Stimulated activated CD8-positive, alpha-beta memory T cell treated with anti-CD3 and anti-CD28 coated beads, Interleukin-2, amount 100 ng/mL, for 1 hour (primary cell): ENCODE measurements at places on chromosomes 12 and 14.

GRCh38 chr12:4379405-4379804 is at the start of gene FGF23:
TSS of gene FGF23 (minus strand) at chr12:4379712. CDS start at chr12:4379582, 130 bp downstream.
- no peak for DNase-seq

DNA sequence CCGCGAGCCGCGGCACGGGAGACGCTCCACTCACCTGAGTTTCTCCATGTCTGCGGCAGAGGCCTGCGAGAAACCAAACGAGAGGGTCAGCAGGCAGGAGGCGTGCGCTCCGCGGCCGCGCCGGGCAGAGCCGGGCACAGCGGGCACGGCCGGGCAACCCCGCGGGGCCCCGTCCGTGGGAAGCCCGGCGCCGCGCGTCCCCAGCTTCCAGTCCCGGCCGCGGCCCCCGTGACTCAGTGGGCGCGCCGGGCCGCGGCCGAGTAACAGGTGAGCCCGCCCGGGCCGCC is 19.4 kb downstream of the BEGAIN start:
- DNase-seq = no peak

- no peak for DNase-seq
Observed at GRCh38 chr12:6471989-6472360, 1.5 kb upstream of the VAMP1 start.

- DNase-seq = no peak
Observed at GRCh38 chr12:100830003-100830795, 35.6 kb downstream of the ANO4 start.

DNA sequence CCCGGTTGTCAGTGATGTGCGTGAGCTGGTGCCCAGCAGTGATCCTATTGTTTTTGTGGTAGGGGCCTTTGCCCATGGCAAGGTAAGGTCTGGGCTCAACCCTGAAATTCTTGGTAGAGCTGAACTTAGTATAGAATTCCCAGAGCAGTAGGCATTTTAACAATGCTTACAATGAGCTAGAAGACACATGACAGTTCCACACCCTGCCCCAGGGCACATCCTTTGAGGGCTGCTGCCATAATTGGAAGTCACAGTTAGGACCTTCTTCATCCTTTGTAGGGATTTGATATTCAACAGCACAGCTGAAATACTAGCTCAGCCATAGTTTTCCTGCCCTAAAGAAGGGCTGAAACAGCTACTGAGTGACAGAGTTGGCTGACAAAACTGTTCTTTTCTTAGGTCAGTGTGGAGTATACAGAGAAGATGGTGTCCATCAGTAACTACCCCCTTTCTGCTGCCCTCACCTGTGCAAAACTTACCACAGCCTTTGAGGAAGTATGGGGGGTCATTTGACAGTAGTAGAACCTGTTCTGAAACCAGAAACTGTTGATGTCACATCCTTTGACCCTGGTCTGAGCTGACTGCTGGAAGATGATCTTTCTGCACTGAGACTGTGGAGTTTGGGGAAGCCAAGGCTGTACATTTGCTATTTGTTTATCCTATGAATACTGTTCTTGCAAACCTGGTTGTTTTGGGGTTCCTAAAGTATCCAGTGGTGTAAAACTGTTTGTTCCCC is 4.8 kb downstream of the EMG1 start:
- DNase-seq = no peak

DNA sequence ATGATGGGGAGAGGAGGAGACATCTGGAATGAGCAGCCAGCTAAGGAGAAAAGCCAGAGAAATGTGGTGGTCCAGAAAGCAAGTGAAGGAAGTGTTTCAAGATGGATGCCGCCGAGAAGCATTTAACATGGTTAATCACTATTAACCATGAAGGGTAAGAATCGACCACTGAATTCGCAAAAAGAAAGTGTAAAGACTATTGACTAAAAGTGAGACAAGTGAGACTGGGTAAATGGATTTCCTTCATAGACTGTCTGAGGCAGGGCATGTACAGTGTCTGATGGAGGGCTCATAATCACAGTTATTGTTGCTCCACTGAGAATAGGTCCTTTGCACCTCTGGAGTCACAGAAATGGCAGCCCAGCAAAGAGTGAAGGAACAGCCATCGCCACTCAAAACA is 25.3 kb upstream of the CLMN start:
- DNase-seq = no peak

DNA sequence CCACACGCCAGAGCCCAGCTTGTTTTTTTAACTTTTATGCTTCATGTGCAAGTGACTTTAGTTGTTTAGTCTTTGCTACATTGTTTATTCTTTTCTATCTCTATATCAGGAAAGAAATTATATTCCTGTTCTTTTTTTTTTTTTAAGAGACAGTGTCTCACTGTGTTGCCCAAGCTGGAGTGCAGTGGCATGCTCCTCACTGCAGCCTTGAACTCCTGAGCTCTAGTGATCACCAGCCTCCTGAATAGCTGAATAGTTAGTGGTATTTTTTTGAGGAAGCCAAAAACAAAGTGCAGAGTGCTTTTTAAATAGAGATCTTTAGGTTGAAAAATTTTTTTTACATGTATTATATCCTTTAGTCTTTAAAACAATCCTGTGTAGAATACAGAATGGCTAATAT is 58.2 kb downstream of the ETNK1 start:
- no peak for DNase-seq

- no peak for DNase-seq
Observed at GRCh38 chr12:40693207-40693821, 1.1 kb downstream of the CNTN1 start.

DNA sequence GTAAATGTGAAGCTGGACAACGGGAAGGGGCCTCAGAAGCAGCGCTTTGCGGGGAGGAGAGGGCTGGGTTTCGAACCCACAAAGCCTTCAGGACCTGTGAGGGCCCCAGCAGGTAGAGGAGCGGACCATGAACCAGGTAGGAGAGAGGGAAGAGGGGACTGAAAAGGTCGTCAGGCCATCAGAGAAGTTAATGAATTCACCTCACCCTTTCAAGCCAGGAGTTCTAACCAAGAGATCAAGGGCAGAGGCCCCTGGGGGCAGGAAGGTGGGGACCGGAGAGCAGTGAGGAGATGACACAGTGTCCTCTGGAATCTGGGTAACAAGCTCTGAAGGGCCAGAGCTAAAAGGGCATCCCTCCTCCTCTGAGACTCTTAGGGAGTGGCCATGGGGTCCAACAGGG is 19.4 kb downstream of the SERPINA1 start:
- no peak for DNase-seq

DNA sequence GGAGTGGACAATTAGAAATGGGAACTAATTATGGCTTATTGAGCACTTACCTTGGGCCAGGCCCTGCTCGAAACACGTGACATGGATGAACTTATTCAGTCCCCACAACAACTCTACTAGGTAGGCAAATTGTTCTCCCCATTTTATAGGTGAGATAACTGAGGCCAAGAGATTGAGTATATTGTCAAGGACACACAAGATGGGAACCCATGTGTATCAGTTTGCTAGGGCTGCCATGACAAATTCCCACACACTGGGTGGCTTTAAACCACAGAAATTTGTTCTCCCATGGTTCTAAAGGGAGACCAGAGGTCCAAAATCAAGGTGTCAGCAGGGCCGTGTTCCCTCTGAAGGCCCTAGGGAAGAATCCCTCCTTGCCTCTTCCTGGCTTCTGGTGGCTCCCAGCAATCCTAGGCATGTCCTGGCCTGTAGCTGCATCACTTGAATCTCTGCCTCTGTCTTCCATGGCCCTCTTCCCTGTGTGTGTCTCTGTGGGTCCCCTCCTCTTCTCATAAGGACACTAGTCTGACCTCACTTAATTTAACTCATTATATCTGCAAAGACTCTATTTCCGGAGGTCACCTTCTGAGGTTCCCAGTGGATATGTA is 128.8 kb downstream of the CHST11 start:
- DNase-seq = no peak

DNA sequence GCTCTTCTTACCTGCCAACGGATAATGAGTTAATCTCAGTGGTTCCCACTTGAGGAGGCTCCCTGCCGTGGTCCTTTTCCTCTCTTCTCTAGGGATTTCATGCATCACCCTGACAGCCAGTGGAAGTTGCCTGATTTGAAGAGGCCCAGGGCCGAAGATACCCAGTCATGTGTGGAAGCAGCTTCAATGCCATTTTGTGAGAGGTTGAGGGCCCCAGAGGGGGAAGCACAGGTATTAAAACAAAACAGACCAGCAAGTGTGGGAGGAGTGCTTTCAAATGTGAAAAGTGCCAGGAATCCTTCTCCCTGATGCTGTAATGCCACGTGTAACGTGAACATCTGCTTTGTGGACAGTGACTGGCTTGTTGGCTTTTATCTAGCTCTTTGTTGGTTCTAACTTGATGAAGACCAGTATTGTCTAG is 1.5 kb downstream of the TCP11L2 start:
- DNase-seq = no peak

GRCh38 chr12:77723308-77723707 is 107.4 kb upstream of the NAV3 start:
- no peak for DNase-seq

- DNase-seq = no peak
Observed at GRCh38 chr12:44405297-44405696, 470.8 kb downstream of the NELL2 start.

- no peak for DNase-seq
Observed at GRCh38 chr14:101875727-101876554, 88.4 kb upstream of the DYNC1H1 start.

DNA sequence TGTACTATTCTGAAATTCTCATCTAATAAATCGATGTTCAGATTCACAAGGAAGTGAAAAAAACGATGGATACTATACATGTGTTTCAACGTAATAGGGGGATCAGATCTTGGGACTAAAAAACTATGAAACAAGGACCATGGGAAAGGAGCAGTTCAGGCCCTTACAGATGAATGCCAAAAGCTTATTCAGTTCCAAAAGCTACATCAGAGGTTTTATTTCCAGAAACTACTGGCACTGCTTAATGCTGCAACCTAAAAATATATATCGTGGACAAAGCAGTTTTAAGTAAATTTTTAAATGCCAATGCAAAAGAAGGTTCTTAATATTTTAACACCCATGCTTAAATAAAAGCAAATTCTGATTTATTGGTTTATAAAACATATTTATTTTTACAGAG is 38.5 kb downstream of the LRIG3 start:
- DNase-seq = no peak
